ENCODE measurements at places on chromosomes 4 and X. TPM values are rescaled to one million over a fixed set of nuclear protein-coding genes. Genes with fewer than 3 reads are reported as not detected.

DNA sequence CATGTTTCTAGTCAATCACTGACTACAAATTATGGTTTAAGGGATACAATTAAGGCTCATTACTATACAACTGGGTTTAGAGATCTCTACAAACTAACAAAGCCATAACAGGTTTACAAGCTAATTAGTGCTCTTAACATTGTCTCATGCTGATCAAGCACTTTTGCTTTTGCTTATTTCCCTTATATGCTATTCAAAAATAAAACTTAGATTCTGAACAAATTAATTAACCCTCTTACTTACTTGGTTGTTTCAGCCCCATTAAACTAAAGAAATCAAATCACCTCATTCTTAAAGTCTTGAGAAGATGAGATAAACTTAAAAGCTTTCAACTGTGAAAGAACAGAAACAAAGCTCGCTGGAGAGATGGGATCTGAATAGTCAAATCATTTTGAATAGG is 2024.5 kb upstream of the ADGRL3 start:
- no peak for DNase-seq

DNA sequence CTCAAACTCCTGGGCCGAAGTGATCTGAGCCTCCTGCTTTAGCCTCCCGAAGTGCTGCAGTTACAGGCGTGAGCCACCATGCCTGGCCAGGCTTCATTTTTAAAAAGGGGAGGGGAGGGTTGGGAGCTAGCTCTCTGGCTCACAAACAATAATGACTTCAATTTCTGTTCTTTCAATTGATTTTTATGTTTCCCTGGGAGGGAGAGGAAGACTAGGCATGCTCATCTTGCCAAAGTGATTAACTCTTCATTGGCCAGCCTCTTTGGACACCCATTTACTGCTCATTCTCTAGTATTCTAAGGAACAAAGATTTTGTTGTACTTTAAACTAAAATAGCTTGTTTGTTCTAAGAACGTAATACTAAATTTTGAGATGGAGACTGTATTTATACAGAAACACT is 43.4 kb upstream of the TRIM2 start:
- no peak for DNase-seq

The C4orf54 gene
- total RNA-seq, result 0.02 TPM

DNA sequence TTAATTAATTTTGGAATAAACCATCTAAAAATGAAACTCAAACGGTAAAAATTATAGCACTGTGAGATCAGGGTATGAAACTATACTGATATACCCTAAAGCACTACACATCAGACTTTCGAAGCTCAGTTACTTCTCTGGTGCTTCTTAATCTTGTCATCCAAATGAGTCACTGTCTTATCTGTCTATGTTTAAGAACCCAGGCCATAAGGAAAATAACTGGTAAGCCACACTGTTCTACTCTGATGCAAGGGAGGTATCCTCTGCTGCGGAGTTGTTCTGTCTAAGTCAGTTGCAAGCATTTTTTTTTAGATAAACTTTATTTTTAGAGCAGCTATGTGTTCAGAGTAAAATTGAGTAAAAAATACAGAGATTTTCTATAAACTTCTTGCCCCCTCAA is 830.8 kb upstream of the POU3F4 start:
- DNase-seq, result peak; percentile 31

DNA sequence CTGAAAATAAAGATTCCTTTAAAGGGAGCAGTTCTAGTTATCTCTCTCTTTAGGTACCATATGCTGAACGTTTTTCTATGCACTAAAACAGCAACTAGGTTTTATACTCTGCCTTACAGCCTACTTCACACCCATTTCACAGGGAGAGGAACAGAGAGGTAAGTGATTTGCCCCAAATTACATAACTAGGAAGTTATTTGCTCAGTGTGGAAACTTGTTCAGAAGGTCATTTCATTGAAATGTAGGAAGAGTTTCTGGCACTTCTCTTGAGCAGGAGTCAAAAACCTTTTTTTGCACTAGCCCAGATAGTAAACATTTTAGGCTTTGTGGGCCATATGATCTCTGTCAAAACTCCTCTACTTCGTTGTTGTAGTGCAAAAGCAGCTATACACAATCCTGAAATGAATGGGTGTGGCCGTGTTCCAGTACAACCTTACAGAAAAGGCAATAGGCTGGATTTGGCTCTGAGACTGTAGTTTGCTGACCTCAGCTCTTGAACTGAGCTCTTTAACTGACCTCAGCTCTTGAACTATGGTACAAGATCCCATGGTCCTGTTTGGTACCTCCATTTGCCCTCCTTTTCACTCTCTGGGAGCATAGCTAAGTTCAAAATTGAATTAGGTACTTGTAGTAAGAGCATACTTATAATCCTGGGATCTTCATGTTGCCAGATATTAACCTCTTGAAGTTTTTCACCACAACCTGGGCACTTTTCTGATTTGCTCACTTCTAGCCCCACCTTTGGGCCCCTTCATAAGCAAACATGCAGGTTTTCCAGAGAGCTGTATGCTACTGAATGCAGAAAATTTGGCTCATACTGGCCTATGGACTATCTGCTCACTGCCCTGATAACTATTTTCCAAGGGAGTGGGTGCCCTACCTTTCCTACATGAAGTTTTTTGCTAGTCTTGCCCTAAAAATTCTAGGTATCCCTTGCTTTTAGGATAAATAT is 53.3 kb downstream of the AR start:
- no peak for DNase-seq

Data from M059J (cell line).